NCI-H2171 treated with DMSO at 0.1 percent for 48 hours (cell line): ENCODE measurements at places on chromosomes 3 and 15.
A peak's percentile ranks its signal among the peaks of the same experiment; 100 is the strongest.

DNA sequence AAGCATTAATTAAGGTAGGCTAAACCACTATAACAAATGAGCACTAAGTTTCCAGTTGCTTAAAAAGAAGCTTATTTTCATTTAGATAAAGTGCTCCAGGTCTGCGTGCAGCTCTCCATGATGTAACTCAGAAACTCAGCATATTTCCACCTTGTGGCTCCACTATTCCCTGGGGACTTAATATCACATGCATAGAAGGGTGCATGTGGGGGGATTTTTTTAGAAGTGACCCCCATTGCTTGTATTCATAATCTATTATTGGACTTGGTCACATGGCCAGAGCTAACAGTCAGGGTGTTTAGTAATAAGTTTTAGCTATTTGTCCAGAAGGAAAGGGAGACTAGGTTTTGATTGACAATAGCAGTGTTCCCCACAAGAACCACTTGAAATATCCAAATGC, 86.8 kb downstream of the TMCO5A start:
- DNase-seq, result no peak

DNA sequence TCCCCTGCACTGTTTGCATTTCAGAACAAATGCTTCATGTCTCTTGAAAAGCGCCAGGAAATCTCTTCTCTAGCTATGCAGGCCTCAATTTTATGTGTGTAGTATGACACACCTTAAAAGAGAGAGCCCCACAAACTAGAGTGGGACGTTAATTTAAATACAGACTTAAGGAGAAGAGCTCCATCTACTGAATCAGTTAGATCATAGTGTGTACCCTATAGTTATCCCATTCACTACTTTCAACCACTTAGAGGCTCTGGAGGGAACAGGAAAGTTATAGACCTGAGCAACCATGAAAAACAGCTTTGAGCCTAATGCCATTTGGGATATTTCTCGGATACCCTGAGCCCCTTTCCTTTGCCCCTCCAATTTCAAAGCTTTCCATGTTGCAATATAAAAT, 153.7 kb downstream of the TIGIT start:
- DNase-seq, result peak; percentile 29

- no peak for DNase-seq
Measured at GRCh38 chr3:195030791-195031321, 240.1 kb downstream of the XXYLT1 start.

DNA sequence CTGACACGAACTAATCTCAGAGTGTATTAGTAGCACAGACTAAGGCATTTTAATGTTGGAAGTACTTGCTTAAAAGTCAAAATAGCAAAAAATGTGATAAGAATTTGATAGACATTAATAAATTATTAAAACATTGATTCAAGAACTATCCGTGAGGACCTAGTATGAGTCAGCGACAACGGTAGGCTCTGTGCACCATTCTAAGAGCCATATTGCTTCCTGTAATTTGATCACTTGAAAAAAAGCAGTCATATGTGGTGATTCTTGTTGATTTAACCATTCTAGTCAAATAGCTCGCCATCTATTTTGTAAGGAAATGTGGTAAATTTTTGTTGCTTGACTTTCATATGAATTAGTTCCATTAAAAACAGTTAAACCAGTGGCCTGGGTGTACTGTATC, 534.9 kb upstream of the ARRDC4 start:
- peak; percentile 81 for DNase-seq

- no peak for DNase-seq
Measured at GRCh38 chr15:75098404-75098803, 75.0 kb downstream of the PPCDC start.

DNA sequence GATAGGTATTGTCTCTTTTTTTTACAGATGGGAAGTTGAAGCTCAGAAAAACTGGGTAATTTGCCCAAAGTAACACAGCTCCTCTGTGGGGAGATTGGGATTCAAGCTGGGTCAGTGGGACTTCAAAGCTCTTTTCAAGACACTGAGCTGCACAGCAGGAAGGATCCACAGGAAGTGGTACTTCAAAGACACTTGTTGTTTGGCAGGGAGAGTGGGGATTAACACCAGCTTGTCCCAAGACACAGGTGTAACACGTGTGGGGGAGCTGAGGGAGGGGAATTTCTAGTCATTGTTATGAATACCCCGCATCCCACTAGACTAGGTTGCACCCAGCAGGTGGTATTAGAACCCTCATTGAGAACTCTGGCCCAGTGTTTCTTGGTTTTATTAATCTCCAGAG, 116.0 kb downstream of the FOXB1 start:
- DNase-seq, result no peak

- no peak for DNase-seq
Measured at GRCh38 chr3:59549962-59550361, 500.1 kb upstream of the CFAP20DC start.

- DNase-seq, result peak; percentile 88
Measured at GRCh38 chr3:195133462-195133861, 137.5 kb downstream of the XXYLT1 start.

DNA sequence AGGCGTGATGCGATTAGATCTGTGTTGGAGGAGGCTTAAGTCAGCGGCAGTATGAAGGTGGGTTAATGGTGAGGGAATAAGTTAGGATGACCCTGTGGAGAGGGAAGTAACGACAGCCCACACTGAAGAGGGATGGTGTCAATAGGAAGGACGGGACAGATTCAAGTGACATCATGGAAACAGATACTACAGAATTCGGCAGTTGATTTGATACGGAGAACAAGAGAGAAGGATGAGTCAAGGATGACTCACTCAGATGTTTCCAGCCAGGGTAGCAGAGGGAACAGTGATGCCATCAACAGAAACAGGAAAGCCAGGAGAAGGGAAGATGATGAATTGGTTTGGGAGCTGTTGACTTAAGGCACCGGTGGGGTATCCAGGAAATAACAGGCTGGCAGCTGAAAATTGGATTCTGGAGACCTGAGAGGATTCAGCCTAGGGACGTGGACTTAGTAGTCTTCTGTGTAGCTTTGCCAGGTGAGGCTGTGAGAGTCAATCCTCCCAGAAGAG, 38.0 kb downstream of the SHC4 start:
- no peak for DNase-seq

- no peak for DNase-seq
Measured at GRCh38 chr15:62415498-62415897, 250.4 kb upstream of the C2CD4B start.

DNA sequence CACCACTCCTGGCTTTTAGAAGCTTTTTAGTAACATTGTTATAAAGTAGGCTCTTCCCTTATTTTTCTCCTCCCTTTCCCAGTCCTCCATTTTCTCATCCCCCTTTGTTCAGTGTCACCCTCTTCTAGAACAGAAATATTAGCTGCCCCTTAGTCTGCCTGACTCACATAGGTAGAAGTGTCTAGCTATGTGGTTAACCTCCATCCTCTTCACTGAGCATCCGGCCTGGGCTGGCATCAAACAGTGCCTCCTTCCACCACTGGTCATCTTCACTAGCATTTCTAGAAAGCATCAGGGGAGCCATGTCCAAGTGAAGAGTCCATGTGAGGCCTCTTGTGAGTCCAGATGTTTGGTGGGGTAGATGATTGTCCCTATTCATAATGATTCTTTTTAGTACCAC, 70.0 kb upstream of the SKOR1 start:
- DNase-seq, result no peak

- no peak for DNase-seq
Measured at GRCh38 chr3:47007001-47007400, 27.5 kb downstream of the NBEAL2 start.

GRCh38 chr3:189534531-189534930, 96.7 kb upstream of the TP63 start:
- DNase-seq, result no peak

DNA sequence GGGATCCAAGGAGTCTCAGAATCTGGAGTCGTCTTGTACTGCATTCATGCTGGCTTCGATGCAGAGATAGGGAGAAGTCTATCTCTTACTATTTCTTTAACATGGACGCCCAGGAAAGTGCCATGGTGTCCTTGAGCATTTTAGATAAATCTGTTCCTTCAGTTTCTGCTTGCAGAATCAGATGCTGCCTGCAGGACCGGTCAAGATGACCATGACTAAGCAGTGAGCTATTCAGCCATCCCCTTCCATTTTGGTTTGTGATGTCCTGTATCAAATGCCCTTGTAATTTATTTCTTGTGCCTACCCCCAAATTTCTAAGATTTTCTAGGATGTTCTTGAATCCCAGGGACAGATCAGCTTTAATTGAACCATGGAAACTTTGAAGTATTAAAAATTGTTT, 139.4 kb upstream of the TP63 start:
- no peak for DNase-seq

- peak; percentile 56 for DNase-seq
Measured at GRCh38 chr3:157248590-157249422, 88.9 kb upstream of the CCNL1 start.

DNA sequence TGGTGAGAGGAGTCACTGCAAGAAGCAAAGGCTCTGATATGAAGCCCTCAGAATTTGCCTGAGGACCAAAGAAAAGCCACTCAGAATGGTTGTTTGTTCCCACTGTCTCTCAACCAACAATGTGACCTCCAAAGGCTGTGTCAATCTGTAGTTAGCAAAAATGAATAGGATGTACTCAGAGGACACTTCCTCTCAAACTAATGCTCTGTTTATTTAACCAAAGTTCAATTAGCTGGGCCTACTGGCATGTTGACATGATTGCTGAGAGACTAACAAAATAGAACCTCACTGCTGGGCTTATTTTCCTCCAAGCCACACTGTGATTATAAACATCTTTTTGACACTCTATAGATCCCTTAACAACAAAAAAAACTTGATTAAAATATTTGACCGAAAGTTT, 522.5 kb downstream of the OCA2 start:
- no peak for DNase-seq

DNA sequence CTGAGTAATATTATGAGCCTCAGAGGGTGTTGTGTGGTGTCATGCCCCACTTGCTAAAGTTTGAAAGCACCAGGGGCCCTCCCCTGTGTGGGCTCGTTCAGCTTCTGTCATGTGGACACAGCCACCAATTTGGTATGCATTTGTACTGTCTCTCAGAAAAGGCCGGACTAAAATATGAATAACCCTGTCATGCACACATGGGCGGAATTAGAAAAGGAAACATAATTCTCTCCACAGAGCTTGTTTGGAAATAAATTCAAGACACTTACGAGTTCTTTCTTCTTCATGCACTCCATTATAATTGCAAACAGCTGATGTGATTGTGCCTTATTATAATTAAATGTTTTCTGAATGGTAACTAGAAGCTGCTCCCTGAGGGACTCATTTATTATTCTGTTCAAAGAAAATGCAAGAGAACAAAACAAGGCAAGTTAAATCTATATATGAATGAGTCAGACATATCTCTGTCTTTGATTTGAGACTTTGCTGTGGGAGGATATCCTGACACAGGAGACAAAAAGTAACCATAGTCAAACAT, 39.1 kb downstream of the TRPM1 start:
- no peak for DNase-seq

GRCh38 chr3:157081626-157082210, 78.2 kb downstream of the CCNL1 start:
- DNase-seq, result no peak

DNA sequence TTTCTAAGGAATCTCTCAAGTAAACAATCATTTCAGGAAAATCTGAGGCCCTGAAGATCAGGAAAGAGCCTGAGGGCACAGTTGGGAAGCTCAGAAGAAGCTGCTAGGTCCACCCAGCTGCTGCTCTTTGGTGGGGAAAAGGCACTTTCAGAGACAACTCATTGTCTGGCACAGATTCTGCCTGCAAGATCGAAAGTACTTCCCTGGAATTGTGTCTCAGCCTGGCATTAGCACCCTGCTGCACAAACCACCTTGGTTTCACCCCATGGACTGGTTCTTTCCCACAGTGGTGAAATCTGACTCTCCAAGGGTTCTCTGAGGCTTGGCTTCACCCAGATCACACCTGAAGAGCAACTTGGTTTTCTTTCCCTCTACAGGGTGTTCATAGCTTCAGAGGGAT, 18.7 kb downstream of the THRB start:
- DNase-seq, result no peak

DNA sequence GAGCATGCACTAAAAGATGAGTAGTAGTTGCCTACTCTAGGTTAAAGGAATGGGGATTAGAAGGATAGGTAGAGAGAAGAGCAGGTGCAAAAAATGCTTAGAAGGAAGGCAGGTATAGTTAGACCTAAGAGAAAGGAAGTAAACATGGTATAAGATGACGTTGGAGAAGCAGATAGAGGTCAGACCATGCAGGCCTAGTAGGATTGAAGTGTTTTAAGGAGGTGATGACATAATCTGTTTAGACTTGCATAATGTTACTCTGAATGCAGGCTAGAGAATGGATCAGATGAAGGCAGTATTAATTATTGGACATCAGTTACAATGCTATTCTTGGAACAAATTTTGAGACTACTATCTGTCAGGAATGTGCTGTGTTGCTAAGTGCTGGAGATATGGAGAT, 11.1 kb upstream of the ECT2 start:
- no peak for DNase-seq

GRCh38 chr15:64333986-64334929, 21.7 kb downstream of the CSNK1G1 start:
- DNase-seq, result no peak

GRCh38 chr3:31180274-31180673, 285.8 kb upstream of the GADL1 start:
- no peak for DNase-seq

- no peak for DNase-seq
Measured at GRCh38 chr15:57100136-57100539, 181.7 kb downstream of the TCF12 start.

- no peak for DNase-seq
Measured at GRCh38 chr3:124883766-124884473, 3.2 kb downstream of the ITGB5 start.

DNA sequence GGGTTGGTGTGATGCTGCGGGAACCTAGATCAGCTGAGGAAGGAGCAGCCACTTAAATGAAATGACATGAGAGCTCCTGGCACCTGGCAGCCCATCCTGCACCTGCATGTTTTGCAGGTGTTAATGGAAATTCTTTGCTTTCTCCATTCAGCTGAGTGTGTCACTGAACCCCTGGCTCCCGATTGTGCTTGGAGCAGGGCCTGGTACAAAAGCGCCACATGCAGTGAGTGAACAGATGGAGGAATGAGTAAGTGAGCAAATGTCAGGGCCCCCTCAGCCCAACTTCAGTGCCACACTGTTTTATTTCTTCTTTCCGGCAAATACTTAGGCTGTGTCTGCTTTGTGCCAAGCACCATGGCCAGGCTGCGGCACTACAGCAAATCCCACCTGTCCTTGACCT, 132.2 kb downstream of the ASB7 start:
- peak; percentile 25 for DNase-seq

GRCh38 chr15:54812383-54812782, 384.4 kb downstream of the RSL24D1 start:
- no peak for DNase-seq
